ENCODE measurements at places on chromosomes 3 and 15.
A peak's percentile ranks its signal among the peaks of the same experiment; 100 is the strongest.

GRCh38 chr3:110343945-110344344 lies 727.7 kb upstream of the NECTIN3 start:
- DNase-seq: no peak

DNA sequence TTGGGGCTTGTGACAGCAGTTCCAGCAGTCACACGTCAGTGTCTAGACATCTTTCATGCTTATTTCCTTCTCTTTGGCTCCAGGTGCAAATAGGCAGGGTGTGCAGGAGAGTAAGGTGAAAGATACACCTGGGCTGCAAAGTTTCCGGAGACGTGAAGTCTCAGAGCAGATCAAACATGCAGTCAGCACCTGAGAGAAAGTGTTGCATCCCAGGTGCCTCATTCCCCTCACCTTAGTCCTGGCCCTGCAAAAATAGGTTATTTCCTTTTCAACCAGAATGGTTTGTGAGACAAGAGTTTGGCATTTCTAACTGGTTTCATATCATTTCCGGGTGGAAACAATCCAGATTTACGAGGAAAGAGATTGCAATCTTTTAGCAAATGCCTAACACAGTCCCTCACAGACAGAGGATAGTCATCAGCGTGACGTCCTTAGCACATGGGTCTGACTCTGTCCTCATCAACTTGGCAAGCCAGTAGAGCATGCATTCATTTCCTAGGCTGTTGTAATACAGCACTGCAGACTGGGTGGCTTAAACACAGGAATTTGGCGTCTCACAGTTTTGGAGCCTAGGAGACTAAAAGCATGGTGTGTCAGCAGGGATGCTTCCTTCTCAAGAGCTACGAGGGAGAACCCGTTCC lies 58.2 kb upstream of the ARRDC4 start:
- DNase-seq: no peak

DNA sequence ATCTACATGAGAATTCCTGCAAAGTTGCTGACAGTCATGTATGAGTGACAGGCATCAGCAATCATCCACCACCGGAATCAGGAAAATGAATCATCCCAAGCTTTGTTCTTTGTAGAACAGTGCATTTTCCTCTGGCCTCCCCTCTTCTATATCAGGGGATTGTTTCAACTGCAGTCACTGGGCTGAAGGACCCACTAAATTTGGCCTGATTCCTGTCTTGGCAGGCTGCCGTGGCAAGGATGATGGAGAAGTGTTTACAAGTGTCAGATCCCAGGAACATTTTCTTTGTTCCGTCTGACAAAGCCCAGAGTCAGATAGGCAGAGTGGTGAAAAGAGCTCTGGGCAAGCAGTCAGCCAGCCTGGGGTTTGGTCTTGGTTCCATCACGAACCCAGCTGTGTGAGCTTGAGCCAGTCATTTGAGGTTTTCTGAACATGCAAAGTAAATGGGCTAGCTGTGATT lies 175.1 kb upstream of the TSC22D2 start:
- DNase-seq: no peak

DNA sequence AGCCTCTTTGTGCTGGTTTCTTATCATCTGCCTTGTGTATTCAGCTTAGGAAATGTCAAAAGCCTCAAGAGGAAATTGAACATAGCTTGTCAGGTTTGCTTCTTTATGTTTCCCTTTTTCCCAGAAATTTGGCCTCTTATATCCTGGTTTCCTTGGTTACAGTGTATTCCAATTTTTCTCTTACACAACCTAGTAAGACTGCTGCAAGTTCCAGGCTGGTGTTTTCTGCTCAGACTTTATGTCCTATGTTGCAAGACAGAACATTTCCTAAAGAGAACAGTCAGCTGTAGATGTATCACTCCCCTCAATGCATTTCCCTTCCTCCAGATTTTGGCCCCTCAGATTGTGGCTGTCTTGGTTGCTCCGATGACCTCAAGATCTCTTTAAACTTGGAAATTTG lies 102.5 kb downstream of the SH3GL3 start:
- DNase-seq: no peak

DNA sequence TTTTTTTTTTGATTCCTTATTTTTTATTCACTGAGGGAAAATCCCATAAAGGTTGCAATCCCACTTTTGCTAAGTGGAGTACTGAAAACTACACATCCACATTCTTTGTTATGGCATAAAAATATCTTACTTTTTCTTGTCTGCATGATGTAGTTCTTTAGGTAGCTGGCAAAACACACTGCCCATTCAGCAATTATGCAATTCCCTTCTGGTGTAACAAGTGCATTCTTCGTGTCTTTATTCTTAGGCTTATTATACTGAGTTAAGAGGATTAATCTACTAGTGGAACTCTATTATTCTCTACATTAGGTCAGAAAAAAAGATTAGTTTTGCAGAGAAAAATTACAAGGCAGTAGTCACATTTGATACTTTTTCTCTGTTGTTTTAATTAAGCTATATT lies 403.8 kb upstream of the GBE1 start:
- no peak for DNase-seq

DNA sequence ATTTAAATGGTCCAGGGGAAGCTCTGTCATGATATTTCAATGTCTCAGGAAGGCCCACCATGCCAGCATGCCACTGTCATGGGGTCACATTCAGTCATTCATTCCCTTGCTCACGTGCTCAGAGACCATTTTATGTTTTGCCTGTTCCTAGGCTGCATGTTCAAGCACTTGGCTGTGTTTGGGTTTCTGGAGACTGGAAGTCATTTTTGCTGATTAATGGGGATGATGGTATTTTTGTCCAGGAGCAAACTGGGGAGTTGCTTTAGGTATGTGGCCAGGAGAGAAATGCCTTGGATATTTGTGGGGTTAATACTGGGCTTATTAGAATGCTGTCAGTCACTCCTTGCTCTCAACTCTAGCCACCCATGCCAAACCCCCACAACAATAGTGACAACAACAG lies 303.5 kb downstream of the PTPRG start:
- no peak for DNase-seq

DNA sequence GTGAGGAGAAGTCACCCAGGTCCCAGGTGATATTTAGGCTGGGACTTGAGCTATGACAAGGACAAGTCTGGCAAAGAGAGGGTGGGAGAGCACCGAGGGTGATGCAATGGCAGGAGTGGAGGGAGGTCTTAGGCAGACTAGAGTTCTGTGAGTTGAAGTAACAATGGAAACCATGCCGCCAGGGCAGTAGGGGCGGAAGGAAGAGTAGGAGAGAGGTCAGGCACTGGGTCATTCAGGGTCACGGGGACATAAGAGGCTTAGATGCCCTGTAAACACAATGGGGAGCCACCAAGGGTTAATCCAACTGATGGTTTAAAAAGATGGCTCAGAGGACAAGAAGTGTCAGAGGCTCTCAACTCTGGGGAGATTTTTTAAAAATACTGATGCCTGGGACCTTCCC lies 199.7 kb upstream of the LRTM1 start:
- DNase-seq: no peak

DNA sequence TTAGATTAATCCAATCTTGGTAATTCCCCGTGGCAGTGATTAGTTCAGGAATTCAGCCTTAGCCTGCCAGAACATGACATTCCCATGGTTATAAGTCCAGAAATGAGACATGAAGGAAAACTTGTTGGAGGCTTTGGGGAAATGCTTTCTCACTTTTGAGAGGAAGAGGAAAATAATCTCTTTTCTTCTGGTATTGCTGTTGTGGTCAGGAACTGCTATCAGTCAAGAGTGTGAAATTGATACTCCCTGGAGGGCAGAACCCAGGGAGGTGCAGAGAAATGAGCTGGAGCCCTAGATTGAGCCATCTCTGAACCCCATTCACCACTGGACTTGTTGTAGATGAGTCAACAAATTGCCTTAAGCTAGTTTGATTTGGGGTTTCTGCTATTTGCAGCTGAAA lies 38.6 kb upstream of the APH1B start:
- peak; percentile 23 for DNase-seq

DNA sequence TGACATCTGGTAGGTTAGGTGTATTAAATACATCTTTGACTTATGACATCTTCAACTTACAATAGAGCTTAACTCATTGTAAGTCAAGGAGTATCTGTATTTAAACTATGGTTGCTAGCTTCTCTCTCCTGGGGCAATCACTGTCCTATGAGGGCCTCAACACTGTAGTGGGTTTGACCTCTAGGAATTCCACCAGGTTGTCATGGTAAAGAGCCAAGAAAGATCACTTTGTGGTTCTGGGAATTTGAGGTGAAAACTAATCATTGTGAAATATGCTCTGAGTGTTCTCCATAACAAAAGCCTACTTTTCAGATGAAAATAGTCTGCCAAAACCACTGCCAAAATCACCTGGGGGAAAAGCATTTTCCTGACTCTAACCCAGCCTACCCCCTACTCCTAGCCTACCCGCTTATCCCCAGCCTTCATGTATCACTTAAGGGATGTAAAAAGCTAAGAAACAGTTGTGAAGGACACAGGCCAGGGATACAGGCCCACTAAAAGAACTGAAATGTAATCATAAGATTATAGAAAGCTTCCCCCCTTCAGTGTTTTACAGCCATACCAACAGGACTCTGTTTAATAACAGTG lies 723.8 kb downstream of the MECOM start:
- no peak for DNase-seq

GRCh38 chr3:101500208-101500607 lies 12.8 kb downstream of the SENP7 start:
- DNase-seq: no peak

DNA sequence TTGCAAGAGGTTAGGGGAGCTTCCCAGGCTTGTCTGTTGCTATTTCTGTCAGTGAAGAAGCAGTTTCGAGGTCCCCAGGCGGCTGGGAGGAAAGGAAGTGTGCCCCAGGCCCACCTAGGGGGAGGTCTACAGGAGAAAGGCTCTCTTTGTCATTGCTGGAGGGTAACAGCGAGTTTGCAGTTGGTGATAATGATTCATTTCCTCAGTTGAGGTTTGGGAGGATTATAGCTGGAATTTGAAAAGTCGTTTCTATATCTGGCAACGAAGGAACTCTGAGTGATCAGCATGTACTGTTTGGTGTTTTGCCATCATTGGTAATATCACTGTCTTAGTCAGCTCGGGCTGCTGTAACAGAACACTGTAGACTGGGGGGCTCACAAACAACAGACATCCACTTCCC lies 65.5 kb upstream of the UBE3A start:
- no peak for DNase-seq

Measured in CD4-positive, alpha-beta T cell treated with Interleukin-10 for 1 hour (primary cell).